ENCODE measurements at places on chromosomes 5 and 9.

DNA sequence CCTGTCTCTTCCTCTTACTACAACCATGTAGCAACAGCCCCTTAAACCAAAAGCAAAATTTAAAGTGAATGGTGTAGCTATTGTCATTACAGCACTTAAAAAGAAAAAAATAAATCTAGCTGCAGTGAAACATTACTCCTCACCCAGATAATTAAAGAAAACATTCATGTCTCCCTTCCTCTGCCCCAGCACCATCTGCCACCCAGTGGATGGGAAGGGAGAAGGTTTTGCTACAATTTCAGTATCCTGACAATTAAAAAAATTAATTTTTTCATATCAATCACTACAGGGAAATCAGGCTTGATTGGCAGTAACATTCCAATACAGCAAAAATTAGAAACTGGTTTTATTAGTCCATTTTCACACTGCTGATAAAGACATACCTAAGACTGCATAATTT, 147.4 kb upstream of the PUM3 start:
- no peak for DNase-seq

DNA sequence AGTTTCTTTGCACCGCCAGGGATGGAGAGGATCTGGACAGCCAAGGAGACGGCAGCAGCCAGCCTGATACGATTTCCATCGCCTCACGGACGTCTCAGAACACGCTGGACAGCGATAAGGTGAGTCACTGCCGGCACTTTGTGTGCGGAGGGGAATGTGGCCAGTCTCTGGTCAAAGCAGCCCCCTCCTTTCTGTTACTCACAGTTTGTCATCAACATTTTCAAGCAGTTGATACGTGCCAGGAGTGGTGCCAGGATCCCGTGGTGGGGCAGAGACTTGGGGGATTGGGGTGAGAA, 175.1 kb upstream of the OTULINL start:
- DNase-seq: no peak

GRCh38 chr5:33833237-33833575, 58.6 kb downstream of the ADAMTS12 start:
- DNase-seq: no peak

- no peak for DNase-seq
These were observed 1.9 kb downstream of the LPAR1 start for GRCh38 chr9:111036429-111036789.

GRCh38 chr5:145826895-145827674, 8.1 kb downstream of the PRELID2 start:
- DNase-seq: no peak

- DNase-seq: no peak
These were observed 133.0 kb downstream of the SMC2 start for GRCh38 chr9:104227108-104227507.

GRCh38 chr5:159581502-159582249, 251.4 kb upstream of the IL12B start:
- DNase-seq: no peak

GRCh38 chr5:35488791-35489190, 128.9 kb upstream of the SPEF2 start:
- DNase-seq: no peak

- DNase-seq: no peak
These were observed 545.4 kb upstream of the TLE4 start for GRCh38 chr9:79026316-79026715.

- DNase-seq: peak; percentile 10
These were observed 28.1 kb upstream of the F2RL1 start for GRCh38 chr5:76790632-76791290.

- DNase-seq: peak; percentile 61
These were observed 42.8 kb downstream of the FAM78A start for GRCh38 chr9:131233556-131233955.

GRCh38 chr9:131018621-131019020, 9.6 kb downstream of the LAMC3 start:
- DNase-seq: no peak

GRCh38 chr9:108983885-108984284, 29.4 kb downstream of the CTNNAL1 start:
- no peak for DNase-seq

DNA sequence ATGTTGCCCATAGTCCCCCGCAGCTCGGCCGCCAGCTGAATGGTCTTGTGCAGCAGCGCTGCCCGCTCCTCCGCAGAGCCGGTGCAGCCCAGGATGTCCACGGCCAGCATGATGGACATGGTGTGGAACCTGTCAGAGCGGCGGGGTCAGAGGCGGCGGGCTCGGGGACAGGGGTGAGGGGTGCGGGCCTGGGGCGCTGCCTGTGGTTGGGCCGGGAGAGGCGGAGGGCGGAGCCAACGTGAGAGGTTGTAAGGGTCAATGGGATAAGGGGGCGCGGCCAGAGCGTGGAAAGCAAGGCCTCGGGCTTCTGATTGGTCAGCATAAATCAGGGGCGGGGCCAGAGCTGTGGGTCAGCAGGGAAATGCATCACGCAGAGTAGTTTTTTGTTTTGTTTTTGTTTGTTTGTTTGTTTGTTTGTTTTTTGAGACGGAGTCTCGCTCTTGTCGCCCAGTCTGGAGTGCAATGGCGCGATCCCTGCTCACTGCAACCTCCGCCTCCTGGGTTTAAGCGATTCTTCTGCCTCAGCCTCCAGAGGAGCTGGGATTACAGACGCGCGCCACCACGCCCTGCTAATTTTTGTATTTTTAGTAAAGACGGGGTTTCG, 6.8 kb upstream of the TOR2A start:
- DNase-seq: no peak

GRCh38 chr5:73376618-73377170, 71.9 kb downstream of the FOXD1 start:
- DNase-seq: no peak

GRCh38 chr5:114434396-114435219, 72.7 kb downstream of the KCNN2 start:
- DNase-seq: no peak

DNA sequence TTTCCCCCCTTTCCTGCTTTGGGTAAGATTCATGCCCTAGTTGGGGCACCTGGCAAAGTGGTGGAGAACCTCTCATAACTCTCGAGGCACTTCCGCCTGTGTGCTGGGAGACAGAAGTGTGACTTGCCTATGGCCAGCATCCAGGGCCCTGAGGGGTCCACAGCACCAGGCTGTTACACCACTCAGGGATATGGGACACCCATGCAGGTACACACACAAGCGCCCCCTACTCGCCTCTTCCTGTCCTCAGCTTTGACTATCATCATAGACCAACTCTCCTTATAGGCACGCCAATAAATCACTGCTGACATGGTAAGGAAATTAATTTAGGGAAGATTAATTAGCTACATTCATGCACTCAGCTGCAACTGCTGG, 45.4 kb downstream of the SHB start:
- no peak for DNase-seq

GRCh38 chr9:81513059-81513458, 176.3 kb downstream of the TLE1 start:
- no peak for DNase-seq

- no peak for DNase-seq
These were observed 118.1 kb upstream of the TARS1 start for GRCh38 chr5:33322632-33323031.

GRCh38 chr5:61686491-61687257, 354.6 kb downstream of the ZSWIM6 start:
- no peak for DNase-seq

DNA sequence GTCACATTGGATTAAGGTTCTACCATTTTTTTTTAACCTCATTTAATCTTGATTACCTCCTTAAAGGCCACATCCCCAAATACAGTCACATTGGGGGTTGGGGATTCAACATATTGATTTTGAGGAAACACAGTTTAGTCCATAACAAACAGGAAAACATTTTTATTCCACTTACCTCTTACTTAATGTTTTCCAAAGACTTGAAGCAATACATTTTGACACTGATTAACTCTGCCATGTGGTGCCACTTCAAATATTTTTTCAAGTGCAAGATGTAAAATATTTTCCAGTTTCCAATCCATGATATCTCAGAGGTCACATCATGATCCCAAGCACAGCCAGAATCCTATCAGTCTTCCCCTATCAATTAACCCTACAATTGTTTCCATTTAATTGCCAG, 548.0 kb downstream of the CSNK1G3 start:
- DNase-seq: no peak

Measured in CD4-positive, alpha-beta memory T cell (primary cell).